Upper lobe of left lung (tissue), 6 donors: ENCODE measurements at places on chromosomes 7 and 10. TPM values are rescaled to one million over a fixed set of nuclear protein-coding genes. Genes with fewer than 3 reads are reported as not detected.

GRCh38 chr7:45118889-45119331 is 7.4 kb upstream of the TBRG4 start:
- H3K27ac ChIP-seq, result no peak overlapping the region
- H3K36me3 ChIP-seq, result no peaks in the 10 kb centered on the region
- no peak overlapping the region for H3K4me3 ChIP-seq
- no peak for DNase-seq
- no peaks in the 10 kb centered on the region for H3K27me3 ChIP-seq
- H3K4me1 ChIP-seq, result peaks cover 8% of the 10 kb centered on the region

The FAM24B gene
- total RNA-seq, result 2.8 TPM

DNA sequence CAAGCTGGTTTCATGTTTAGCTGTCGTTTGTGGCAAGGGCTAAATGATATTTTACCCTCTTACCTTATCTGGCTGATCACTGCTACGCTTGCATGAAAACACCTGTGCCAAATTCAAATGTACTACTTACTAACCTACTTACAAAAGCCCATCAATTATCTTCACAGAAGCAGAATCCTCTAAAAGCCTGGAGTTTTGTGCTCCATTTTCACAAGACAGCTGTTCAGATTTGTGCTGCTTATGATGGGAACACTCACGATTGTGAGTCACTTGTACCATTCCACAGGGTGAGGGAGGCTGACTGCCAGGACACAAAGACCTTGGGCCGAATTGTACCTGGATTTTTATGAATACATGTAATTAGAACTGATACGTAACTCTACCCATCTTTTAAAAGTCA is 245.0 kb upstream of the NPY start:
- DNase-seq, result no peak
- H3K4me3 ChIP-seq, result no peak overlapping the region
- H3K4me1 ChIP-seq, result no peaks in the 10 kb centered on the region
- no peaks in the 10 kb centered on the region for H3K27me3 ChIP-seq
- H3K36me3 ChIP-seq, result no peaks in the 10 kb centered on the region

DNA sequence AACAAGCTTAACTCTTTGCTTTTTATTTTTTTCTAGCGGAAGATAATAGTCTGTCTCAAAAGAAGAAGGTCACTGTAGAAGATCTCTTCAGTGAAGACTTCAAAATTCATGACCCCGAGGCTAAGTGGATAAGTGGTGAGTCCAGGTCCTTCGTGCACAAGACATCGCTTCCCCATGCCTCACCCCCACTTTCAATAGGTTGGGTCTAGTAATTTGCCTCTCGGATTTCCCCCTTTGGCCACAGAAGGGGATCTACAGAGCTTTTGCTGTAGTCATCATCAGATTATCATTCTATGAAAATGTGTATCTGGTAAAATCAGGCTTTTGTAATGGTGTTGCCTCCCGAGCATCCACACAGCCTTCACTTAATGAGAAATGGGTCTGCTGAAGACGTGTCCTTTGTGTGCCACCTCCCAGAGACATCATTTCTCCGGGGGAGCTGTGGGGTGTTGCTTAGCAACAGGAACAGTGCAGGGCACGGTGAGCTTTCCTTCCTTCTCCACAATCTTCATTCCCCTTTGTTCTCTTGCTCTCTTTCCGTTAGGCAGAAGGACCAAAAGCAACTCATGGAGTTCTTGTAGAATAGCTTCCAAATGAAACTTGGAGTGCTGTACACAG is 422.8 kb downstream of the DPP6 start:
- no peaks in the 10 kb centered on the region for H3K36me3 ChIP-seq
- DNase-seq, result no peak
- H3K4me3 ChIP-seq, result no peak overlapping the region
- H3K27me3 ChIP-seq, result no peaks in the 10 kb centered on the region
- H3K4me1 ChIP-seq, result no peaks in the 10 kb centered on the region

GRCh38 chr7:41693150-41693997 is 9.5 kb downstream of the INHBA start:
- peak; percentile 49 for DNase-seq
- H3K4me3 ChIP-seq, result no peak overlapping the region
- peaks cover 4% of the 10 kb centered on the region for H3K4me1 ChIP-seq
- H3K27me3 ChIP-seq, result no peaks in the 10 kb centered on the region

DNA sequence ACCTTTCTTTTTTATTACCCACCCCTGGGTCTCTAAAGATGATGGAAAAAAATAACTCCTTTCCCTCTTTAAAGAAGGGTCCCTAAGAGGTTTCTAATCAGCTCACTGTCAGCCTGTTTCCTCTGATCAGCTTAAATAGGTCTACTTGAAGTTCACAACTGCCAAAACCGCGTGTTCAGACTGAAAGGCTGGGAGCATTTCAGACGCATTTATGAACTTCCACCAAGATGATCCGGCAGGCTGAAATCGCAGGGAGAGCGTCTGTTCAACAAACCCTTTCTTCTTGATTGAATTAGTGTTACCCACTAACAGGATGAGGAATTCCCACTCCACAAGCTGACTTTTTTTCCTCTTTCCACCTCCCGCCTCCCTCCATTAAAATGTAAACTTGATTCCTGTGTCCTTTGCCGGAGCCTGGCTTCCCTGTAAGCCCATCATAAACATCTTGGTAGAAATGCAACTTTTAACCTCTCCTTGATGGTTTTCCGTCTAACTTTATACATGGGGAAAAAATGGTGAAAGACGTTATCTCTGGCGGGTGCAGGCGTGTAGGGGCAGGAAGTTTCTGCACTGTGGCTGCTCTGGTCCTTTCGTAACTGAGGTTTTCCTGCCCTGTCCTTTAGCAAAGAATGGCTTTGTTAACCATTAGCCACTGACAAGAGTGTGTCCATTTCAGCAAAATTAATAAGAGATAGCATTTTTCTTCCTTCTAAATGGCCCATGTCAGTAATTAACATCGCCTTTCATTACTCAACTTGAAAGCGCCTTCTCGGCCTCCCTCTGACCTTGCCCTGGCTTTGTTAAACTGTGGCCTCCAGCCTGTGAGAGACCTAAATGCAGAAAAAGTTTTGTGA is 130.7 kb downstream of the BAMBI start:
- H3K36me3 ChIP-seq, result no peaks in the 10 kb centered on the region
- peak overlapping the region; percentile 33 for H3K27ac ChIP-seq
- no peak for DNase-seq
- no peaks in the 10 kb centered on the region for H3K4me1 ChIP-seq
- H3K4me3 ChIP-seq, result no peak overlapping the region
- no peaks in the 10 kb centered on the region for H3K27me3 ChIP-seq

DNA sequence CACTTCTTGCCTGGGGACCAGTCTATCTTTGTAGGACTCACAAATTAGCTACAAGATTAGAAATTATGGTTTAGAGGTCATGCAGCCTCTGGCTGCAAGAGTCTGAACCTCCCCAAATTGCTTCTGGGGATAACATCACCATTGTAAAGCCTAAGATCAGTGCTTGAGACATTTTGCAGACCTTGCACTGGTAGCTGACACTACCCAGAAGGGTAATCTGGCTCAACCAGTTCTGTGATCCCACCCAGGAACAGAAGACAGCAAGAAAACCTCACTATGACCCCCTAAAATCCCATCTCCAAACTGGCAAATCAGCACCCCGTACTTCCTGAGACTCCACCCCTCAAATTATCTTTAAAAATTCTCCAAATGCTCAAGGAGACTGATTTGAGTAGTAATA is 58.2 kb upstream of the CDK13 start:
- no peaks in the 10 kb centered on the region for H3K36me3 ChIP-seq
- peaks cover 6% of the 10 kb centered on the region for H3K4me1 ChIP-seq
- DNase-seq, result no peak
- H3K4me3 ChIP-seq, result no peak overlapping the region

DNA sequence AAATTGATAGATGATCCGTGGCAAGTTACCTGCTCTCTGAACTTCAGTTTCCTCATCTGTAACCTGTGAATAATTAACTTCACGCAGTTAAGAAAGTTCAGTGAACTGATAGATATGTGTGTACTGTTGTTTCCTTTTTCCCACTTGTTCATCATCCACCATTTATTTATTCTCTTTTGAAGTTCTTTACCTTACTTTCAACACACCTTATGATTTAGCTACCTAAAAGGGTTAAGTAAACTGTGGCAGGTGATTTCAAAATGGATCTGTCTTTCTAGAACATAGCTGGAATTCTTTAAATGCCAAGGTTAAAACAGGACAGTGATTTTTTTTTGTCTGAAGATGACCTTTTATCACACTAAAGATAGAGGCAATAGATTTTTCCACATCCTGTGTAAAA is 27.4 kb upstream of the MALRD1 start:
- no peak for DNase-seq
- no peaks in the 10 kb centered on the region for H3K4me1 ChIP-seq
- no peak overlapping the region for H3K4me3 ChIP-seq

The GOLGA7B gene
- 1.1 TPM for total RNA-seq

The OPN1SW gene
- not detected for total RNA-seq

DNA sequence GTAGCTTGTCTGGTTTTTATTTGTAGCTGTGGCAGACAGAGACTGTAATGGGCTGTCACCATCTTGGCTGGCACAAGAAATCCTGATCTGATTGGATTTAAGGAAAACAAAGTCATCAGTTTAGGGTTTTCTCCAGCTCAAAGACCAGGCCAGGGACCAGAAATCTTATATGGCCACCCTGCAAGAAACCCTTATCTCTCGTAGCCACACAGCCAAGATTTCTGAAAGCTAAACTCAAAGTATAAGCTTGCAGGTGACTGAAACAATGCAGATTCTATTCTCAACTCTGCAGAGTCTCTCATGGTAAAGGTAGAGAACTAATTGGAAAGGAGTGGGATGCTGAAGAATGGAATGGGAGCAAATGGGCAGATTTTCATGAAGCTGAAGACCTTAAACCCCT is 3.2 kb upstream of the ASB13 start:
- no peak for DNase-seq
- no peaks in the 10 kb centered on the region for H3K36me3 ChIP-seq
- no peak overlapping the region for H3K27ac ChIP-seq
- no peaks in the 10 kb centered on the region for H3K27me3 ChIP-seq

DNA sequence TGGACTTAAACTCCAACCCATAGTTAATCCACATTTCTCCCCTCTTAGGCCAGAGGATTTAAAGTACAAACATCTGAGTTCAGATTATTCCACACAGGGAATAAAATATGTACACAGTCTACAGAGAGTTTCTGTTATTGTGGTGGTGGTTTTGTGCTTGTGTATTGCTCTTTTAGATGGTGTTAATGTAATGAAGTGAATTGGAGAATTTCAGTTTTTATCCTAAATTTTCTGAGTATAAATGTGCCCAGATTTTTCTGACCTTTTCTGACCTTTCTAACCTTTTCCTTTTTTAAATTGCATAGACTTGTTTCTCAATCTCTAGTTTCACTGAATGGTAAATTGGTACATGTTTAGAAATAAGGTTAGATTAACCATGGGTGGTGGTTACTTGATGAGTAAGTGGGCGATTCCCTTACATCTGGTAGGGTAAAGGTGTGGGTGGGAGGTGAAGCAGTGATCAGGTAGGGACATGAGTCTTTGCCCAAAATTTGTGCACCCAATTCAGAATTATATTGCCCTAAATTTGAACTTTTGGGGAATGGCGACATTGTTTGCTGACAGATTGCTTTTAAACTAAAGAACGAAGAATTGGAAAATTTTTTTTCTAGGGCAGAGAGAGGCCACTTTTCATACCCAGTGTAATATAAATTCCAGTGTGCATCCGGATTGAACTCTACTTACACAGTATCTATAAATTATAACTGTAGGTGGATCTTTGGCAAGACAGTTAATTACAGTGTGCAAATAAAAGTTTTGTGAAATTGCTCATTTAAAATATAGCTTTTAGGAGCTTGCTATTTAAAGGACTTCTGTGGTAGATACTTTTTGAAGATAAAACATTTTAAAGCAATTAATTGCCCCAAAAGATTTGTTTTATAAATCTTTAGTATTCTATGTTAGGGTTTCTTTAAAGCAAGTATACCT is 62.2 kb downstream of the ST7 start:
- no peaks in the 10 kb centered on the region for H3K36me3 ChIP-seq
- no peak for DNase-seq
- H3K4me1 ChIP-seq, result peaks cover 13% of the 10 kb centered on the region
- H3K27ac ChIP-seq, result no peak overlapping the region

GRCh38 chr7:106281127-106281526 is 3.7 kb downstream of the NAMPT start:
- H3K4me3 ChIP-seq, result peak overlapping the region; percentile 72
- H3K27me3 ChIP-seq, result no peaks in the 10 kb centered on the region
- peaks cover 58% of the 10 kb centered on the region for H3K4me1 ChIP-seq
- no peak for DNase-seq
- H3K27ac ChIP-seq, result peak overlapping the region; percentile 27

- H3K27ac ChIP-seq, result no peak overlapping the region
- no peak overlapping the region for H3K4me3 ChIP-seq
- no peaks in the 10 kb centered on the region for H3K4me1 ChIP-seq
- no peaks in the 10 kb centered on the region for H3K27me3 ChIP-seq
- DNase-seq, result no peak
- H3K36me3 ChIP-seq, result no peaks in the 10 kb centered on the region
These were observed 93.5 kb downstream of the DYNC1I1 start for GRCh38 chr7:95865716-95866371.

The ASB10 gene
- not detected for total RNA-seq

- H3K27ac ChIP-seq, result no peak overlapping the region
- no peaks in the 10 kb centered on the region for H3K27me3 ChIP-seq
- H3K4me1 ChIP-seq, result peaks cover 27% of the 10 kb centered on the region
These were observed 11.2 kb upstream of the C10orf95 start for GRCh38 chr10:102462512-102463054.

The DNAAF5 gene
- total RNA-seq, result 19.1 TPM

DNA sequence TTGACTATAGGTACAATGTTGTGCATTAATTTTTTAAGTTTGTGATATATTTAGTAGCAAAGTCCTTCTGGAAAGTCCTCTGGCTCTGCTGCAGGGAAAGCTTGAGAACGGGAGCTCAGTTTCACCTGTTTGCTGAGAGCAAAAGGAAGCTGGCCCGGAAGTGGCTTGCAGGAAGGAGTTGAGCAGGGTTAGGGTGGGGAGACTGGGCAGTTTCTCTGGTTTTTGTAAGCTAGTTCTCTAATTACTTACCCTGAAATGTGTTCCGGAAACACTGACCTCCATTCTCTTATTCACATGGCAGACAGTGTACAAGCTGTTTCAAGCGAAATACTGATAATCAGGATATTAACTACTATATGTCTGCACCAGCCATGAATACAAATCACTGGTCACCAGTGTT is 22.3 kb downstream of the MAP3K8 start:
- peaks cover 60% of the 10 kb centered on the region for H3K4me1 ChIP-seq
- H3K27me3 ChIP-seq, result no peaks in the 10 kb centered on the region
- peaks cover 52% of the 10 kb centered on the region for H3K36me3 ChIP-seq

- H3K27me3 ChIP-seq, result no peaks in the 10 kb centered on the region
- H3K36me3 ChIP-seq, result no peaks in the 10 kb centered on the region
- no peak for DNase-seq
- H3K4me3 ChIP-seq, result no peak overlapping the region
These were observed 57.9 kb downstream of the MTPN start for GRCh38 chr7:135919071-135919841.

GRCh38 chr7:235576-236395 is 43.4 kb downstream of the FAM20C start:
- H3K27me3 ChIP-seq, result no peaks in the 10 kb centered on the region
- peak; percentile 58 for DNase-seq
- H3K4me3 ChIP-seq, result no peak overlapping the region
- H3K27ac ChIP-seq, result peak overlapping the region; percentile 78

DNA sequence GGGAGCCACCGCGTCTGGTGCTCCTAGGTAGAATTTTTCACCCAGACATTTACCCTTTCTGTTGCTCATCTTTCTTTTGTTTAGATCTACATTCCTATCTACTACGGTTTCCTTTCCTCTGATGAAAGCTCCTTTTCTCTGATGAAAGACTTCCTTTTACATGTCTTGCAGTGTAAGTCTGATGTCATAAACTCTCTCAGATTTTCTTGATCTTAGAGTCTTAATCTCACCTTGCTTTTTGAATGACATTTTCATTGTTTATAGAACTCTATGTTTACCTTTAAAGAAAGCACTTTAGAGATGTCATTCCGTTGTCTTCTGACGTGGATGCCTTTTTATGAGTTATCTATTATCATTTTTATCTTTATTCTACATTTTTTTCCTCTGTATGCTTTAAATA is 171.8 kb upstream of the MTPN start:
- no peaks in the 10 kb centered on the region for H3K4me1 ChIP-seq
- no peak overlapping the region for H3K4me3 ChIP-seq
- H3K36me3 ChIP-seq, result no peaks in the 10 kb centered on the region
- no peak overlapping the region for H3K27ac ChIP-seq
